Dermis microvascular lymphatic vessel endothelial cell (primary cell): ENCODE measurements at places on chromosomes 3 and 15. TPM values are rescaled to one million over a fixed set of nuclear protein-coding genes. Genes with fewer than 3 reads are reported as not detected.

C15orf61 gene
- total RNA-seq: 1.3 and 1.5 TPM in 2 replicates

RTP3 gene
- not detected in 2 replicates for total RNA-seq

CCDC39 gene
- total RNA-seq: under 0.01 TPM in 2 replicates

MME gene
- total RNA-seq: 1.3 and 2.3 TPM in 2 replicates

H1-8 gene
- not detected in 2 replicates for total RNA-seq

CCR8 gene
- total RNA-seq: not detected in 2 replicates

CMTM8 gene
- total RNA-seq: 1.7 and 2.9 TPM in 2 replicates

GATA2 gene
- total RNA-seq: 6.7 and 14.7 TPM in 2 replicates

SLC24A5 gene
- total RNA-seq: not detected in 2 replicates

KCNAB1 gene
- under 0.01 and 1.6 TPM in 2 replicates for total RNA-seq

LRRK1 gene
- 5.9 and 6.6 TPM in 2 replicates for total RNA-seq

LDHAL6B gene
- not detected in 2 replicates for total RNA-seq

FAM219B gene
- 29.8 and 48.0 TPM in 2 replicates for total RNA-seq

MGLL gene
- 30.1 and 33.4 TPM in 2 replicates for total RNA-seq

SEMA6D gene
- total RNA-seq: 0.39 and 1.5 TPM in 2 replicates

MNS1 gene
- 0.13 TPM in 2 replicates for total RNA-seq
